ENCODE measurements at places on chromosomes 13 and 19.

DNA sequence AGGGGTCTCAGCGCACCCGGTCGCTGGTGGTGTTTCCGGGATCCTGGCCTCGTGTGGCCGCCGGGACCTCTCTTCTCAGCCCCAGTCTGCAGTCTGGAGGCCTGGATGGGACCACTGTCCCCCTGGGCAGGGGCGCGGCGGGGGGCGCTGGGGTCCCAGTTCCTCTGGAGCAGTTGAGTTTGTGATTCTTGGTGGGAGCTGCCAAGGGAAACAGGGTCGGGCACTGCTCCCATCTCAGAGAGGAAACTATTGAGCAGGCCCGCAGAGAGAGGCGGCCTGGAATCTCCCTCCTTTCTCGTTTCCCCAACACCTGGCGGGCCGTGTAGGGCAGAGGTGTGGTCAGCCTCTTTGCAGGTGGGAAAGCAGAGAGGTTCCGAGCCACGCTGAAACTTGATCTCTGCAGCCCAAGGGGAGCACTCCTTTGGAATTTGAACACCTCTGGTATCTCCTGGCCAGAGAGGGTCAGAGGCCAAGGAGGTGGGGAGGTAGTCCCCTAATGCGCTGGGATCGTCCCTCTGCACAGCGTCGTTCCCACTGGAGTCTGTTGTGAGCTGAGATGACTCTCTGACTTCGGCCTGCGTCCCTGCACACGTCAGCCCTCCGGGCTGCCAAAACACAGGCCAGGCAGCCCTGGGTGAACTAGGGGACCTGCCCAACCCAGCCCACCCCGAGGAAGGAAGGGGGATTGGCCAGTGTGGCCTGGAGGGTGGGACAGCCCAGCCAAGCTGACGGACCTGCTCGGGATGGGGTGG lies 741 bp downstream of the PLEKHF1 start:
- DNase-seq: no peak

DNA sequence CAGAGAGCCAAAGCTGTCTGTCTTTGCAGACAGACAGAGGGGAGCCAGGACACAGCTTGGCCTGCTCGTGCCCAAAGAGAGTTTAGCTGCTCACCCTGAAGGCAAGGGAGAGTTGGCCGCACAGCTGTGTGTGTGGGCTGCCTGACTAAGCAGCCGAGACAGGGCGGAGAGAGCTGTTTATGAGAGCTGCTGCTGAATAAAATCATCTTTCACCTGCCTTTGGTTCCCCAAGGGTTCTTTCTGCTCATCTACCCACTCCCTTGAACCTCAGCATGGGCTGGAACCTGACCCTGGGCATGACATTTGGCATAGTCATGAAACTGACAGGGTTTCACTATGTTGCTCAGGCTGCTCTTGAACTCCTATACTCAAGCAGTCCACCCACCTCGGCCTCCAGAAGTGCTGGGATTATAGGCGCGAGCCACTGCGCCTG lies 98.2 kb downstream of the RBM26 start:
- DNase-seq: no peak

- no peak for DNase-seq
Measured at GRCh38 chr13:90230311-90230710, 1117.2 kb upstream of the MIR17HG start.

DNA sequence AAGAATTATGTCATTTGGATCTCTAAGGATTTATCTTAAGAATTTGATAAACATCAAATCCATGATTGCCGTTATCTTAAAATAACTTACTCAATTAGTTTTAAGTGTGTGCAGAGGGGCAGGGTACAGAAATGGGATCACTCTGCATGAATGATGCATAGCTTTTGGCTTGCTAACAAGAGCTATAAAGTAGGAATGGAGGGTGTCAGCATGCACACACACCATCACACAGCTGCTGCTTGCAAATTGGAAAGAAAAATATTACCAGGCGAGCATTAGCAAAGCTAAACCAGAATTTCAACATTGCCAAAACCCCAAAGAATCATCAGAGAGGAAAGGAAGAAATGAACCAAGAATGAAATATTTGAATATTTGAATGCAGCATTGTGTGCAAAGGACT lies 580.6 kb downstream of the LMO7 start:
- no peak for DNase-seq

- no peak for DNase-seq
Measured at GRCh38 chr19:4373601-4374497, 26.5 kb downstream of the SH3GL1 start.

- DNase-seq: no peak
Measured at GRCh38 chr13:95642028-95642621, 2.4 kb downstream of the DZIP1 start.

GRCh38 chr13:109273326-109273751 lies 513.0 kb downstream of the IRS2 start:
- no peak for DNase-seq

GRCh38 chr13:57629821-57630235 lies 1.7 kb upstream of the PCDH17 start:
- no peak for DNase-seq

DNA sequence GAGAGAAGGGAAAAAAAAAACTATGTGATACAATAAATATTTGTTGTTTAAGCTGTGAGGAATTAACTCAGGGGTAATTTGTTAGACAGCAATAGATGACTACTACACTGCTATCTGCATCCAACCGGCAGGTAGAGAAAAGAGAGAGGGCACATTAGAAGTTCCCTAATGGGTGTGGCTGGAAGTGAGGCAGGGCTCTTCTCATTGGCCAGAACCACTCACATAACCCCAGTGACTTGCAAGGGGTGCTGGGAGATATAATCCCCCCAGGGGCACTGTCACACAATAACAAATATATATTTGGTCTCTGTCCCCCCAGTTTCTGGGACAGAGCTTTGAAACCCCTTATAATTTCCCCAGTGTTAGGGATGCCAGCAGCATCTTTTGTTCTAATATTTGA lies 24.3 kb downstream of the FGF21 start:
- no peak for DNase-seq

DNA sequence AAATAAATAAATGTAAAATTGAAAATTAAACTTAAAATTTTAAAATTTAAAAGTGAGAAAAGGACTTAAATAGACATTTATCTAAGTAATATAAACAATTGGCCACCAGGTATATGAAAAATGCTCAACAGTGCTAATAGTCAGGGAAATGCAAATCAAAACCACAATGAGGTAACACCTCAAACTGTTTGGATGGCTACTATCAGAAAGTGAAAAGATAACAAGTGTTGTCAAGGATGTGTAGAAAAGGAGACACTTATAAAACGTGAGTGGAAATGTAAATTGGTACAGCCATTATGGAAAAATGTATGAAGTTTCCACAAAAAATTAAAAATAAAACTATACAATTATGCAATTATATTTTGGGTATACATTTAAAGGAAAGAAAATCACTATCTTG lies 752.2 kb downstream of the EFNB2 start:
- no peak for DNase-seq

- no peak for DNase-seq
Measured at GRCh38 chr13:99158846-99159245, 41.8 kb upstream of the UBAC2 start.

GRCh38 chr13:78609464-78610205 lies 6.3 kb upstream of the POU4F1 start:
- no peak for DNase-seq

GRCh38 chr19:29299416-29300380 lies 86.7 kb upstream of the UQCRFS1 start:
- DNase-seq: no peak

GRCh38 chr19:2679439-2679838 lies 23.1 kb downstream of the GNG7 start:
- no peak for DNase-seq

DNA sequence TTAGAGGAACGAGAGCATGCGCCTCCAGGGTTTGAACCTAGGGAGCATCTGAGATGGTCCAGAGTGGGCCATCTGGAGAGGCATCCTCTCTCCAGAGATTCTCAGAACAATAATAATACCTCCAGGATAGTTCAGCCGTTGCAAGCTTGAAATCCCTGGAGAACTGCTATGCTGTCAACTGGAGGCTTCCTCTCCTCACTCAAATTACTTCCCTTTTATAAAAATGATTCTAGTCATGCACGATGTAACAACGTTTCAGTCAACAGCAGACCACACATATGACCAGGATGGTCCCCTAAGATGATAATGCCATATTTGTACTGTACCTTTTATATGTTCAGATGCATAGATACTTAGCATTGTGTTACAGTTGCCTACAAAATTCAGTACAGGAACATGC lies 108.7 kb downstream of the SHISA2 start:
- DNase-seq: peak; percentile 8

- DNase-seq: peak; percentile 88
Measured at GRCh38 chr13:29369060-29369743, 226.3 kb downstream of the SLC7A1 start.

- peak; percentile 5 for DNase-seq
Measured at GRCh38 chr19:53977429-53977990, 13.9 kb upstream of the CACNG6 start.

GRCh38 chr13:70829748-70830147 lies 721.5 kb upstream of the KLHL1 start:
- no peak for DNase-seq

DNA sequence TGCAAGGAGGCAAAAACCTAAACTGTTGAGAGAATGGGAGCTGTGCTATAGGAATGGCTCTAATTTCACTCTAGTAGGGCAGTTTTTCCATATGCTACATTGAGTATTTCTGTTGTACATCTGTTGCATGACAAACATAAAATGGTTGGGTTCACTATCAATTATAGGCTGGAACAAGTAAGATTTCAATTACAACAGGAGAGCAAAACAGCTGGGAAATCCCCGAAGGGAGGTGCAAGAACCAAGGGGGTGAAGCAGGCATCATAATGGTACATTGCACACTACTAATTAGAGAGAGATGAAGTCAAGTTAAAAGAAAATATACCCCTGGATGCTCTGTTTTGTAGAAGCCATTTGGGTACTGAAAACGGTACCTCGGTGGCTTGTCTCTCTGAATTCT lies 389.5 kb downstream of the PCDH9 start:
- DNase-seq: no peak

DNA sequence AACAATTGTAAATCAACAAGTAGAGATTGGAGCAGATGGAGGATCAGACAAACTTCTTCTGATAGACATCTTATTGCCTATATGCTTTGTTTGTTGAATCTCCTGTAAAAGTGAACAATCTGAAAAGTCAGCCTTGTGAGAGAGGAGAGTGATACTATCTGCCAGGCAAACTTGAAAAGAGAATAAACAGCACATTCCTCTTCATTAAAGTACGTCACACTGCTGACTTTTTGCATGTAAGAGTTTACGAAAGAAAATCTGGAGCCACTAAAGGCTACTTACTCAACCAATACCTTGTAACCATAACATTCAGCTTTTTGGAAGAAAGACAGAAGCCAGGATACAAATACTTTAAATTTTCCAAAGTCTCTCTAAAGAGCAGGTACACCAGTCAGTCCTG lies 42.5 kb downstream of the EDNRB start:
- DNase-seq: no peak

GRCh38 chr19:29966588-29967249 lies 24.7 kb downstream of the URI1 start:
- DNase-seq: peak; percentile 30

Measured in AML-193 (cell line).